ENCODE measurements at places on chromosomes 6 and 20. TPM values are rescaled to one million over a fixed set of nuclear protein-coding genes. Genes with fewer than 3 reads are reported as not detected.

Gene FITM2
- 1.9 TPM for total RNA-seq

Gene HAO1
- total RNA-seq, result not detected

Gene NR2E1
- total RNA-seq, result 0.25 TPM

Gene TOX2
- not detected for total RNA-seq

Gene CBLN4
- not detected for total RNA-seq

Measured in neural progenitor cell (in vitro differentiated cells).